ENCODE measurements at places on chromosomes 2 and 18.

DNA sequence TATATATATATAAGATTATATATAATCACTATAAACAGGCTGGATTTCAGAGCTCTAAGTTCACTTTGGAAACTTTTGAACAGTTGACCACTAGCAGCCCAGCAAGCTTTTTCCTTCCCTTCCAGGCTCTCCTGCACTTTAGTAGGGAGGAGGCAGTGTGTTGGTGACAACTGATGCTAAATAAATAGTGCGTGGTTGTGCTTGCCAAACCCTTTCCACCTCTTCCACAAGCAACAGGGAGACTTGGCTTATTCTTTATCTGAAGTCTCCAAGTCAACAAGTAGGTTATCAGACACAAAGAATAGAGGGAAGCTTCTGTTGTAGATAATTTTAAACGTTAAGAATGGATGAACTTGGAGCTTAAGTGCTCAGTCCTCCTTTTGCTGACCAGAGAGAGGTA is 408.2 kb upstream of the HNRNPA3 start:
- DNase-seq: no peak

DNA sequence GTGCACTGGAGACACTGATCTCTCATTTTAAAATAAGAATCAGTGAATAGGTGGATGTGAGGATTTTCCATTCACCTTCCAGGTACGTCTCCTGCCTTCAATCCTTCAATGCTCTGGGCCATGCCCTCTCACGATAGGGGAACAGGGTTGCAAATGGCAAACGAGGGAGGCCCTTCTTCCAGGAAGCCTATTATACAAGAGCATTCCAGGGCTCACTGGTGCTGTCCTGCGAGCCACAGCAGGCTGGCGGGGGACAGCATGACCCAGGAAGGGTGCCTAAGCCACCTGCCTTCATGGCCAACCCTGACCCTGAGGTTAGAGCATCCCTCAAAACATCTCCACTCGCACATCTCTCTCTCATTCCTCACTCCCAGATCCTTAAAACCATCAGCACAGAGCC is 20.6 kb upstream of the ID2 start:
- DNase-seq: no peak

GRCh38 chr2:169160926-169161481 is 91.6 kb downstream of the DHRS9 start:
- DNase-seq: no peak

DNA sequence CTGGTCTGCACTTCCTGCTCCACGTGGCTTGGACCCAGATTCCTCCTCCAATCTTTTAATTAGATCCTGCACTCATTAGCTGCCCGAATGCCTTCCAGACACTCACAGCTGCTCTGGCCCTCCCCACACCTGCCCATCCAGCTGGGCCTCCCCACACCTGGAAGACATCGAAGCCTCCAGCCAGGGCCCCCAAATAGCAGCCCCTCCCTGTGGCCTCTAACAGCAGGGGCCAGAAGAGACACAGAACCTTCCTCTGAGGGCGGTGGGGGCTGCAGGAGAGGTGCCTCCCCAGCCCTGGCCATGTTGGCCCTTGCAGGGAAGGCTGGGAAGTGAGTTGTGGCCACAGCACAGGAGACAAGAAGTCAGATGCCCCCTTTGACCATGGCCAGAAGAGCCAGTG is 252.8 kb downstream of the DYSF start:
- no peak for DNase-seq

- DNase-seq: no peak
Observed at GRCh38 chr2:239688840-239689239, 288.0 kb upstream of the HDAC4 start.

DNA sequence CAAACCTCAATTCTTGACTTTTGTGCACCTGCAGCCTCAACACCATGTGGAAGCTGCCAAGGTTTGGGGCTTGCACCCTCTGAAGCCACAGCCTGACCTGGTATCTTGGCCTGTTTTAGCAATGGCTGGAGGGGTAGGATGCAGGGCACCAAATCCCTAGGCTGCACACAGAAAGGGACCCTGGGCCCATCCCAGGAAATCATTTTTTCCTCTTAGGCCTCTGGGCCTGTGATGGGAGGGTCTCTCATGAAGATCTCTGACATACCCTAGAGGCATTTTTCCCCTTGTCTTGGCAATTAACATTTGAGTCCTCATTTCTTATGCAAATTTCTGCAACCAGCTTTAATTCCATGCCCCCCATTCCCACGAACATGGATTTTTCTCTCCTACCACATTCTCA is 10.2 kb downstream of the IL18R1 start:
- DNase-seq: no peak

DNA sequence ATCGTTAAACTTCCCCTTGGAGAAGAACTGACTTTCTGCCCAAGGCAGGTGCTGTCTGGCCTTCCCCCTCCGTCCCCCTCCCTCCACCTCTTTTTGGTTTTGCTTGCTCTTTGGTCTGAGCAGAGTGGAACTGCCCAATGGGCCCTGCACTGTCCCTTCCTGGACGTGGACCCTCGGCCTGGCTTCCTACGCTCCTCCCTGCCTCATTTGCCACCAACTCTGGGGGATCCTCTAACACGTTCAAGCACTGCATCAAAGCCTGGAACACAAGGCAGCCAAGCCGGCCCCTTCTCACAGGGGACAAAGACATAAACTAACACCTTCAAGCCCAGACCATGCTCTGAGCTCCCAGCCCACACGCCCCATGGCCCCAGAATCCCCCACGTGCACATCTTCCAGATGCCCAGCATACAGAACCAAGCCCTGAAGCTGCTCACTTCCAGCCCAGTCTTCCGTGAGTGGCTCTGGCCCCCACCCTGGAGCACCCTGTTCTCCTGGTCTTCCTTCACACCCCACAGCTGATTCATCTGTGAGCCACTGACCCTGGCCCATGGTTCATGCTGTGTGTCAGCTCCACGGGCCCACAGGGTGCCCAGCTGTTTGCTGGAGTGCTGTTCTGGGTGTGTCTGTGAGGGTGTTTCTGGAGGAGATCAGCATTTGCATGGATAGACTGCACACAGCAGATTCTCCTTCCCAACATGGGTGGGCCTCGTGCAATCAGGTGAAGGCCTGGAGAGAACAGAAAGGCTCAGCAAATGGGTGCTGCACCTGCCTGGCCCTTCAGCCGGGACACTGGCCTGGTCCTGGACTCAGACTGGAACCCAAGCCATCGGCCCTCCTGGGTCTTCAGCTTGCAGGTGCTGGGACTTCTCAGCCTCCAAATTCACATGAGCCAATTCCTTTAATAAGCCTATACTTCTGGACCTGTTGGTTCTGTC is 247.1 kb upstream of the SALL3 start:
- DNase-seq: no peak

DNA sequence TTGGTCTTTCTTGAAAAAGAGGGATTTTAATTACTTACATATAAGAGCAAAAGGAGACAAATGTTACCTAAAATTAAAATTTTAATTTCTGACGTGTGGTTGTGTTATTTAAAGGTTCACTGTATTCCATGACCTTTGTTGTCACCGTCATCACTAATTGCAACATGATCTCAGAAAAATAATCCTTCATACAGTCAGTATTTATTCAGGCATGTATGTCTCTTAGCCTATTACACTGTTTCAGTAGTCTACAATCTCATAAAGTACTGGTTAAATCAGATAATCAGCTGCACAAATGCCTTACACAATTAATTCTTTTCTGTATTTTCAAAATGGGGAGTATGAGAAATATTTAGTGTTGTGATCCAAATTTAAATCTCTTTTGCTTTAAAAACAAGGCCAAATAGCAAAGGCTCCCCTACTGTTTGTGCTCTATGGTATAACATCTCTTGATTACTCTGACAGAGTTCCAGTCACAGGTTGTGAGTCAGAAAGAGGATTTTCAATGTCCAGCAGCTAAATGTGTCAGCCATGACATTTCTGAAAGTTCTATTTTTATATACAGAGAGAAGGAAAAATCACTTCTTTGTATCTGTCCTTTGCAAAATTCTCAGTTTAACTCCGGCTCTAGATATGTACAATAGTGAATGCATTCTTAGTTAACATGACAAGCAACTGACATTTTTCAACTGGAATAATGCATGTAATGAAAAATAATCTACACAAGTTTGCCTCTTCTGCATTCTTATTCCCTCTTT is 184.0 kb downstream of the FIGN start:
- no peak for DNase-seq

GRCh38 chr2:43100362-43100882 is 126.0 kb downstream of the ZFP36L2 start:
- DNase-seq: no peak

- DNase-seq: peak; percentile 30
Observed at GRCh38 chr2:128317181-128317898, 1.3 kb downstream of the HS6ST1 start.

DNA sequence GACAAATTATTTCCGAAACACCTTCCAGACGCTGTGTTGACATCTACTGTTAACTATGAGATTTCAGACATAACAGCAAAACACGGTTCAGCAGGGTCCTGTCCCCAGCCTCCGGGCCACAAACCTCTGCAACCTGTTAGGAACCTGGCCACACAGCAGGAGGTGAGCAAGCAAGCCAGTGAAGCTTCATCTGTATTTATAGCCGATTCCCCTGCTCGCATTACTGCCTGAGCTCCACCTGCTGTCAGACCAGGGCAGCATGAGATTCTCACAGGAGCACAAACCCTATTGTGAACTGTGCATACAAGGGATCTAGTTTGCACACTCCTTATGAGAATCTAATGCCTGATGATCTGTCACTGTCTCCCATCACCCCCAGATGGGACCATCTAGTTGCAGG is 31.1 kb downstream of the NDUFA10 start:
- peak; percentile 28 for DNase-seq

- DNase-seq: no peak
Observed at GRCh38 chr2:44772669-44773378, 168.7 kb upstream of the SIX3 start.

GRCh38 chr2:38091760-38092159 is 15.8 kb upstream of the CYP1B1 start:
- DNase-seq: no peak

- no peak for DNase-seq
Observed at GRCh38 chr18:44974174-44974573, 293.5 kb downstream of the SETBP1 start.

GRCh38 chr2:219119422-219120043 is 41.1 kb downstream of the NHEJ1 start:
- DNase-seq: peak; percentile 54

All from cerebellum (tissue), 4 donors.